Activated CD8-positive, alpha-beta memory T cell treated with anti-CD3 and anti-CD28 coated beads, Interleukin-2, amount 10 ng/mL, durations not matched to agents 7 days and 5 days (primary cell): ENCODE measurements at places on chromosomes 12 and 14. TPM values are rescaled to one million over a fixed set of nuclear protein-coding genes. Genes with fewer than 3 reads are reported as not detected.

CLEC4E gene
- not detected for total RNA-seq

THTPA gene
- total RNA-seq: 15.6 TPM

WBP11 gene
- 102 TPM for total RNA-seq

SYNJ2BP gene
- 7.3 TPM for total RNA-seq

GRCh38 chr12:23066095-23066494, 441.1 kb downstream of the ETNK1 start:
- DNase-seq: no peak

DNA sequence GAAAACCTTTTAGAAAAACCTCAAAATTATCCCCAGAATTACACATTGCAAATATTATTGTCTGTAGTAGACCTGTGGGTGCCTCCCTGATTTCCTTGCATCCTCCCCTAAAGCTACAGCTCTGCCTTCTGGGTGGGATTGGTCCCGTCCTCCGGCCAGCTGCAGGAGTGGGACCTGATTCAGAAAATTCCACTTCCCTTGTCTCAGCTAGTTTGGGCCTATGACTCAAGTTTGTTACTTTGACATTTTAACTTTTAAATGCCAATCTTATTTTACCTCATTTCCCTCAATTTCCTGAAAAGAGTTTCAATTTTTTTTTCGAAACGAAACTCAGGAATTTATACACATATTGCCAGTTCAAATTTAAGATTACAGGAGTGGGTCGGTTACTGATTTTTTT, 13.2 kb upstream of the SLC41A2 start:
- no peak for DNase-seq

- DNase-seq: no peak
Observed at GRCh38 chr12:82415402-82415801, 57.1 kb downstream of the METTL25 start.
